Activated CD8-positive, alpha-beta memory T cell treated with anti-CD3 and anti-CD28 coated beads, Interleukin-2, amount 50 U/mL, for 4 hours (primary cell): ENCODE measurements at places on chromosomes 1 and 21.

DNA sequence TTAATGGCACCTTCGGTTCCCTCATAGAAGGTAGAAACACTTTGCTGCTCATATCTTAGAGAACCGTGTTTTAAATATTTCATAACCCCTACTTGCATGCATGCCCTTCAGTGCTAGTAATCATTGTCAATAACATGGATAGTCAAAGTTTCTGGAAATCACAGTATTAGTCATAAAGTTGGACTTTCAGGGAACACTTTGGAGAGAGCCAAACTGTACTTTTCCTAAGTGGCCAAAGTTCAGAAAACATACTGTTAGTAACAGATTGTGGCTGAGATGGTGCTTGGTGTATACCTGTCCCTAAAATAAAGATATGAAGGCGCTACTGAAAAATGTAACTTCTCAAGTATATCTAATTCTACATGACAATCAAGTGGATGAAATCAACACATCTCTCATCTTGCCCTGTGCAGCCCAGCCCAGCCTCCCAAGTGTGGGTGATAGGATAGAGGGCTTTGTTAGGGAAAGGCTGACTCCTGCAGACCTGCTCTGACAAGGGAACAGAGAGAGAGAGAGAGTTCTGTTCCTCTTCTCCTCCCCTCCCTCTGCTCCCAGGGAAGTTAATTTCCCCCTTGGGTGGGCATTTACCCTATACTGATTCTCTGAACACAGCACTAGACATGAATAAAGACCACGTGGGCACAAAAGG lies 14.4 kb downstream of the MYOC start:
- DNase-seq: no peak

- DNase-seq: no peak
Observed at GRCh38 chr21:35599164-35599563, 461.2 kb downstream of the SETD4 start.

- no peak for DNase-seq
Observed at GRCh38 chr1:212816567-212817278, 25.0 kb downstream of the TATDN3 start.

GRCh38 chr1:218779341-218780100 lies 394.2 kb upstream of the LYPLAL1 start:
- DNase-seq: no peak
